PC-3 (cell line): ENCODE measurements at places on chromosomes 16 and 17. TPM values are rescaled to one million over a fixed set of nuclear protein-coding genes. Genes with fewer than 3 reads are reported as not detected.

PLCG2 gene
- total RNA-seq: 3.5 and 5.9 TPM in 2 replicates

GRCh38 chr16:89761304-89761922 is 40.1 kb downstream of the ZNF276 start:
- peaks cover 18% of the 10 kb centered on the region; the same call in 1 of the 2 replicates for H3K36me3 ChIP-seq
- no peaks in the 10 kb centered on the region for H3K4me1 ChIP-seq
- no peak overlapping the region for H3K4me3 ChIP-seq
- no peak for DNase-seq
- no peaks in the 10 kb centered on the region for H3K27me3 ChIP-seq

DNA sequence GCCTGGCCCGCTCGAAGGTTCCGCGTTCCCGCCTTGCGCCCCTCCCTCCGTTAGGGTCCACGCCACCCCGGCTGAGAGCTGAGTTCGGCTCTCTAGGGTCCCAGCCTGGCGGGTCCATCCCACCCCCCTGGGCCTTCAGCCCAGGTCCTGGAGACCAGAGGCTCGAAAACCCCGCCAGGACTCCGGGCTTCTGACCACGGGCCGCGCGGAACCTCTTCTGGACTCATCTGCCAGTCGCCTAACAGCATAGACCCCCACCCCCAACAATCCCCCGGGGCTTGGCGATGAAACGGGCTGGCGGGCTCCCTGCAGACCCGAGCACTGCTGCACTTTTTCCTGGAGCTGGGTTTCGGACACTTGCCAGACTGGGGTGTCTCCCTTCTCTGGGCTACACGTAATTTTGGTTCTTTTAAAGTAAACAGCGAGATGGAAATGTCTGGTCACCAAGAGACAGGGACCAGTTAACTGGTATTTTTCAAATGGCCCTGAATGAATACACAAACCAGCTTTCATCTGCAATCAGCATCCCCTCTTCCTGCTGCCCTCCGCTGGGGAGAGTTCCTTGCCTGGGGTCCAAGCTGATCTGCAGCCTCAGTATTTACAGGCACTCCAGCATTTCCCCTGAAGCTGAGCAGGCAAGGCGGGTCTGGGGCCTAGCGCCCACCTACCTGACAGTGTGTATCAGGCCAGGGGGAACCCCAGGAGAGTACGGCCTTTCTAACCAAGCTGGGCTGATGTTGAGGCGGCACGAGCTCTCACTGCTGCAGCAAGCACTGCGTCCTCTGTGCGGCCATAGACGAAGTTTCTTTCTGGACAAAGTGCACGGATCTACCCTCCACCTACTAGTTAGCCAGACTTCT is 639 bp upstream of the TRIM65 start:
- H3K27ac ChIP-seq: no peak overlapping the region
- H3K4me1 ChIP-seq: peaks cover 14% of the 10 kb centered on the region
- H3K4me3 ChIP-seq: peak overlapping the region; percentile 83
- H3K27me3 ChIP-seq: no peaks in the 10 kb centered on the region
- H3K36me3 ChIP-seq: peaks cover 30% of the 10 kb centered on the region
- no peak for DNase-seq

NT5M gene
- total RNA-seq: 8.6 TPM in 2 replicates

TBC1D3H gene
- total RNA-seq: not detected in 2 replicates

DHX40 gene
- 36.6 and 38.9 TPM in 2 replicates for total RNA-seq

GRCh38 chr16:85094812-85095211 is 17.5 kb downstream of the CIBAR2 start:
- no peaks in the 10 kb centered on the region for H3K4me1 ChIP-seq
- H3K4me3 ChIP-seq: no peak overlapping the region
- no peak for DNase-seq
- H3K27ac ChIP-seq: no peak overlapping the region
- H3K36me3 ChIP-seq: no peaks in the 10 kb centered on the region
- no peaks in the 10 kb centered on the region for H3K27me3 ChIP-seq

IGFALS gene
- not detected in 2 replicates for total RNA-seq

DNA sequence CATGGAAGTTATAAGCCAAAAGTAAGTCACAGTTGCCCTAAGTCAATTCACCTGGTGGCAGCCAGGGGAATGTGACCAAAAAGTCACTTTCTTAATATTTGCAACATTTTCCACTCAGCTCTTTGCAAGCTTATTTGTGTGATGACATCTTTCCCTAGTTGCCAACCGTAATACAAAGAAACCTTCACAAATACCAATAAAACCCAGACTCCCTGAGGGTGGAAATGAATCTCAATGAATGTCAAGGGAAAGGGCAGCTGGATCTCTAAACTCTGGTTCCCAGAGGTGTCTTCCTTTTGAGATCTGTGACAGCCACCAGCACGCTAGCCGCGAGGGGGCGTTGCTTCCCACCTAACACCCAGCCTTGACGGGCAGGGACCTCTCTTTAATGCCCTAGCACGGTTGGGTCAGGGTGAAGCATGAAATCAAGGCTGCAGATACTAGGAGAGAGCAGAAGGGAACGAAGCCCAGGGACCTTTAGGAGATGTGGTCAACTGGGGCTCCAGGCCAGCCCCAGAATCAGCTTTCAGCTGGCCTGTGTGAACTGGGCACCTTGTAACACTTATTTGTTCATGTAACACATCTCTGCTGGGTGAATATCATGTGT is 82.2 kb downstream of the CMC2 start:
- no peaks in the 10 kb centered on the region for H3K4me1 ChIP-seq
- no peaks in the 10 kb centered on the region for H3K36me3 ChIP-seq
- H3K27ac ChIP-seq: no peak overlapping the region
- H3K27me3 ChIP-seq: no peaks in the 10 kb centered on the region
- H3K4me3 ChIP-seq: no peak overlapping the region
- DNase-seq: peak; percentile 51

ZG16 gene
- not detected in 2 replicates for total RNA-seq

- peak; percentile 67 for DNase-seq
- H3K4me1 ChIP-seq: 0 out of 2 replicates have a peak, but pooled peaks cover 1% of the 10 kb centered on the region
- H3K36me3 ChIP-seq: no peaks in the 10 kb centered on the region
- H3K27me3 ChIP-seq: no peaks in the 10 kb centered on the region
- no peak overlapping the region for H3K27ac ChIP-seq
These were observed 38.3 kb downstream of the TBX4 start for GRCh38 chr17:61490540-61490975.

EVI2A gene
- total RNA-seq: 0.92 TPM in 1 of 2 replicates, not detected in the other

SSTR5 gene
- total RNA-seq: 0.51 and 1.0 TPM in 2 replicates

C16orf46 gene
- total RNA-seq: 0.73 TPM in 1 of 2 replicates, not detected in the other

CES3 gene
- 0.26 and 0.58 TPM in 2 replicates for total RNA-seq

KRT36 gene
- not detected in 2 replicates for total RNA-seq

DNA sequence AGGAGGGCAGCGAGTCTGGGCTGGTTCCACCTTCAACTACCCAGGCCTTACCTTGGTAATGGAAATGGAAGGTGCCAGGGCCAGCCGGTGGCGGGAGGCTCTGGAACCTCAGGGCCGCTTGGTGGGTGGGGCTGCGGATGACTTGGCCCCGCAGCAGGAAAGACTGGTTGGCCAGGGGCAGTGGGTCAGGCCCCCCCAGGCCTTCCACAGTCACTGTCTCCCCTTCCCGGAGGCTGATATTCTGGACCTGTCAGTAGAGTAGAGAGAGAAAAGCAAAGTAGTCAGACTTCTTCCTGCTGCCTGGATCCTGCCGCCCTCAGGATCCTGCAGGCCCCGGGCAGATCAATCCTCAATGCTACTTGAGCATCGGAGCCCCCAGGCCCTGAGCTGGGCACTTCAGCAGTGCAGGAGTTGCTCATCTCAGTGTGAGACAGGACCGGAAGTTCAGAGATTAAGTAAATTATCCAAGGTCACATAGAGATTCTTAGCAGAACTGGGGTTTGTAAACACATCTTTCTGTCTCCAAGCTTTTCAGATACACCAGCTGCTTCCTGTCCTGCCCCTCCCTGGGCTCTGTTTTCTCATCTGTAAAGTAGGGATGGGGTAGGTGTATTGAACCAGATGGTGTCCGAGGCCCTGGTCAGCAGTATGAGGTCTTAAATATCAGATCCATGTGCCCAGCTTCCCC is 18.5 kb upstream of the PHF12 start:
- no peaks in the 10 kb centered on the region for H3K36me3 ChIP-seq
- H3K27me3 ChIP-seq: peaks cover 5% of the 10 kb centered on the region; the same call in 1 of the 2 replicates
- no peak overlapping the region for H3K27ac ChIP-seq
- DNase-seq: no peak
- no peaks in the 10 kb centered on the region for H3K4me1 ChIP-seq

UMOD gene
- total RNA-seq: not detected in 2 replicates

SEZ6L2 gene
- 23.7 and 25.3 TPM in 2 replicates for total RNA-seq

GRCh38 chr16:48790151-48790550 is 180.2 kb upstream of the N4BP1 start:
- H3K27me3 ChIP-seq: peaks cover 10% of the 10 kb centered on the region; the same call in 1 of the 2 replicates
- H3K4me3 ChIP-seq: no peak overlapping the region
- no peaks in the 10 kb centered on the region for H3K36me3 ChIP-seq
- H3K4me1 ChIP-seq: no peaks in the 10 kb centered on the region

- no peaks in the 10 kb centered on the region for H3K4me1 ChIP-seq
- no peaks in the 10 kb centered on the region for H3K27me3 ChIP-seq
- no peak overlapping the region for H3K27ac ChIP-seq
- DNase-seq: no peak
These were observed 10.8 kb upstream of the ZNF629 start for GRCh38 chr16:30797670-30798309.

- no peaks in the 10 kb centered on the region for H3K4me1 ChIP-seq
- H3K27ac ChIP-seq: no peak overlapping the region
- H3K27me3 ChIP-seq: no peaks in the 10 kb centered on the region
- H3K36me3 ChIP-seq: peaks cover 9% of the 10 kb centered on the region; the same call in 1 of the 2 replicates
- no peak overlapping the region for H3K4me3 ChIP-seq
These were observed 8.1 kb downstream of the AMZ2 start for GRCh38 chr17:68255731-68256538.

GRCh38 chr17:74172700-74173099 is 30.8 kb upstream of the RPL38 start:
- no peaks in the 10 kb centered on the region for H3K36me3 ChIP-seq
- DNase-seq: no peak
- H3K27ac ChIP-seq: no peak overlapping the region

GRCh38 chr16:11692651-11693050 is 24.4 kb downstream of the SNN start:
- no peaks in the 10 kb centered on the region for H3K27me3 ChIP-seq
- no peak overlapping the region for H3K27ac ChIP-seq
- H3K4me3 ChIP-seq: no peak overlapping the region
- H3K4me1 ChIP-seq: peaks cover 13% of the 10 kb centered on the region
- no peak for DNase-seq

- peaks cover 4% of the 10 kb centered on the region for H3K4me1 ChIP-seq
- H3K27ac ChIP-seq: no peak overlapping the region
- DNase-seq: no peak
- no peaks in the 10 kb centered on the region for H3K27me3 ChIP-seq
These were observed 8.0 kb downstream of the TEN1 start for GRCh38 chr17:75987041-75987440.

DNA sequence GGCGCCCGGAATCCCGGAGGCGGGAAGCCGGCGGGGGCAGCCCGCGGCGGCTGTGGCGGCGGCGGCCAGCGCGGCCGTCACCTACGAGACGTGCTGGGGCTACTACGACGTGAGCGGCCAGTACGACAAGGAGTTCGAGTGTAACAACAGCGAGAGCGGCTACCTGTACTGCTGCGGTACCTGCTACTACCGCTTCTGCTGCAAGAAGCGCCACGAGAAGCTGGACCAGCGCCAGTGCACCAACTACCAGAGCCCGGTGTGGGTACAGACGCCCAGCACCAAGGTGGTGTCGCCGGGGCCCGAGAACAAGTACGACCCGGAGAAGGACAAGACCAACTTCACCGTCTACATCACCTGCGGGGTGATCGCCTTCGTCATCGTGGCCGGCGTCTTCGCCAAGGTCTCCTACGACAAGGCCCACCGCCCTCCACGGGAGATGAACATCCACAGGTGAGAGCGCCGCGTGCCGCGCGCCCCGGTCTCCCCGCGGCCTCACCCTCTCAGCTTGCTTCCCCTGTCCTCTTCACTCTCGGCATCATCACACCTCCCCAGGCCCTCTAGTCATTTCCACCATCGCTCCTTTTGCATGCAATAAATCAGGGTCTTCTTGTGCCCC is 706 bp downstream of the SHISA6 start:
- no peak overlapping the region for H3K4me3 ChIP-seq
- no peaks in the 10 kb centered on the region for H3K4me1 ChIP-seq
- no peaks in the 10 kb centered on the region for H3K27me3 ChIP-seq
- no peak for DNase-seq

- DNase-seq: no peak
- no peak overlapping the region for H3K4me3 ChIP-seq
- no peaks in the 10 kb centered on the region for H3K4me1 ChIP-seq
These were observed 18.3 kb downstream of the SLC4A1 start for GRCh38 chr17:44249501-44250246.

ST6GALNAC1 gene
- total RNA-seq: 2.6 and 4.1 TPM in 2 replicates

DNA sequence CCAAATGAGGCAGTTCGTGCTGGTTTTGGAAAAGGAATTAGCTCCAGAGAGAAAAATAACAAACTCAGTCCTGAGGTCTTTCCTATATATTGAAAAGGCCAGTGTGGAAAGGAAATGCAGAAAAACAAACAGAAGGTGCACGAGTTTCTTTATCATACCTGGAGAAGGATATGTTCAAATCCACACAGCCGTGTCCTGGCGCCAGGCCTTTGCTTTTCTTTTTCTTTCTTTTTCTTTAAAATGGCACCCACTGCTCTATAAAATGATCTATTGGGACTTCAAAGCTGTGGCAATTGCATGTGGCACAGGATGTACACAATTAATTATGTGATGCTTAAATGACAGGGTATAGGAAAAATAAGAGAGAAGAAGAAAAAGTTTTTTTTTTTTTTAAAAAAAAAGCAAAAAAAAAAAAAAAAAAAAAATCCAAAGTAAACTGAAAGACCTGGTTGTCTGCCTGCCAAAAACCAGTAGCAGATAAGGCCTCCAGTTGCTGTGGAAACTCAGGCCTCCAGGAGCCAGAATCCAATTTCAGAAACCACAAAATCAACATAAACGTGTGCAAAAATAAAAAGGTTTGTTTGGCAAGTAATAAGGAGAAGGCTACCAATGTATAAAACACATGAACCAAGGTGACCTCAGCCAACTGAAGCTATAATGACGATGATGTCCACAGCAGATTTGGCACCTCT is 957.6 kb upstream of the SOX9 start:
- no peaks in the 10 kb centered on the region for H3K27me3 ChIP-seq
- H3K36me3 ChIP-seq: no peaks in the 10 kb centered on the region
- no peak overlapping the region for H3K27ac ChIP-seq
- H3K4me1 ChIP-seq: peaks cover 9% of the 10 kb centered on the region
- no peak overlapping the region for H3K4me3 ChIP-seq

AARSD1 gene
- total RNA-seq: 32.5 and 34.7 TPM in 2 replicates

ABCA6 gene
- total RNA-seq: not detected in 2 replicates

GRCh38 chr17:30796016-30796415 is 28.5 kb downstream of the CRLF3 start:
- H3K4me1 ChIP-seq: no peaks in the 10 kb centered on the region
- DNase-seq: no peak
- no peaks in the 10 kb centered on the region for H3K27me3 ChIP-seq
- peaks cover 6% of the 10 kb centered on the region; the same call in 1 of the 2 replicates for H3K36me3 ChIP-seq
- H3K27ac ChIP-seq: no peak overlapping the region
- no peak overlapping the region for H3K4me3 ChIP-seq

SRCIN1 gene
- 1.8 and 2.6 TPM in 2 replicates for total RNA-seq
